Cardiac muscle cell (in vitro differentiated cells and primary cell): ENCODE measurements at places on chromosomes 11 and 22.
A peak's percentile ranks its signal among the peaks of the same experiment; 100 is the strongest.

DNA sequence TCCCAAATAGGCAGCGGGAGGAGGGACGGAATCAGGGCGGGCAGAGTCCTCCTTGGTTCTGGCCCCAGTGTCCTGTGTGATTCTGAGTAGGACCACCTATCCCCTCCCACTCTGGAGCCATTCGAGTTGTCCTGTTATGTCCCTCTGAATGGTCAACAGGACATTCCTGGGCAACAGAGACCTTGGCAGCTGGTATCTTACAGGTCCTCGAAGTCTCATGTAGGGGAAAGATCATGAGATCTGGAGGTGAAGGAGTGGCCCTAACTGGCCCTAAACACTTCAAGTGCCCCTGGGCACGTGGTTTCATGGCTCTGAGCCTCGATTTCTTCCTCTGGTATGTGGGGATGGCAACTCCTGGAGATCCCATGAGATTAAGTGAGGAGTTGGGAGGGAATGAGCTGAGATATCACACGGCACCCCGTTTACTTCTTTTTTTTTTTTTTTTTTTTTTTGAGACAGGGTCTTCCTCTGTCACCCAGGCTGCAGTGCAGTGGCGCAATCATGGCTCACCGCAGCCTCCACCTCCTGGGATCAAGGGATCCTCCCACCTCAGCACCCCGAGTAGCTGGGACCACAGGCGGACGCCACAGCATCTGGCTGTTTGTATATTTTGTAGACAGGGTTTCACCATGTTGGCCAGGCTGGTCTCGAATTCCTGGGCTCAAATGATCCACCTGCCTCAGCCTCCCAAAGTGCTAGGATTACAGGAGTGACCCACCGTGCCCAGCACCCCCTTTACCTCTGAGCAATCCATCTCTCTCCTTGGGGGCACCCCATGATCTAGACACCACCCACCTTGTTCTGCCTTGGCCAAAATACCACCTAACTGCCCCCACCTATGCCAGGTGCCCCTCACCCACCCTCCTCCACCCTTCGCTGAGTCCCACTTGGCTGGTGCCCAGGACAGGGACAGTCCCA lies 6.8 kb downstream of the LIF start:
- peaks cover 3% of the 10 kb centered on the region for H3K27me3 ChIP-seq
- H3K36me3 ChIP-seq = no peaks in the 10 kb centered on the region
- no peak for DNase-seq
- no peak overlapping the region for H3K27ac ChIP-seq
- H3K4me1 ChIP-seq = peaks cover 3% of the 10 kb centered on the region

GRCh38 chr11:63768237-63769041 lies at the start of gene ZFTA:
Gene ZFTA (minus strand): TSS chr11:63768775. CDS start chr11:63768622, 153 bp downstream.
- peaks cover 31% of the 10 kb centered on the region for H3K4me1 ChIP-seq
- peak within 1 kb of the TSS; percentile 82 for H3K27ac ChIP-seq
- H3K36me3 ChIP-seq = no peaks in the 10 kb centered on the region
- H3K27me3 ChIP-seq = no peaks in the 10 kb centered on the region
- peak within 1 kb of the TSS; percentile 85 for H3K4me3 ChIP-seq

DNA sequence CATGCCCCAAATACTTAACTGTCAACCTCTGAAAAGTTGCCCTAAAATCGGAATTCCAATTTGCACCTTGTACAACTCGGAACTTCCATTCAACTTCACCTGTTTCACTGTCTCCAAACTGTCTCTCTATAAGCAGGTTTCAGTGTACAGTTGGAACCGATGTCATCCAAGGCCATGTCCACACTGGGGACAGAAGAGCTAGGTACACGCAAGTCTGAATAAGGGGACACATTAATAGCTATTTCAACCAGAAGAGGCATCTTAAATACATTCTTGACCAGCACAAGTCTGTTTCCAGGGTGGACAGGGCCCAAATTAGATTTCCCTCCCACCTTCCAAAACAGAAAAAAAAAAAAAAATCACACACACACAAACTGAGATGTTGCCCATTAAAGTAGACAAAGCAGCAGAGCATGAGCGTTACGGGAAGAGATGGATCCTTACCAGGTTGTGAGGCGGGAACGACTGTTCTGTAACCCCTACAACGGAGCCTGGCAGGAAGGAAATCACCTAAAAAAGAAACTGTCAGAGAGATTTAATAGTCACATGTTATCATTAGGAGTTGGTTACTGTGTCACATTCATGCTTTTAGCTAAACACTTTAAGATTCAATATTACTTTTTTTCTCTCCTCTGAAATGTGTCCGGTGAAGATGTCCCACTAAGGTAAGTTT lies 1.7 kb downstream of the CREBZF start:
- peaks cover 29% of the 10 kb centered on the region for H3K36me3 ChIP-seq
- peak overlapping the region; percentile 96 for H3K27ac ChIP-seq
- peak overlapping the region; percentile 65 for H3K4me3 ChIP-seq
- DNase-seq = no peak
- peaks cover 27% of the 10 kb centered on the region for H3K4me1 ChIP-seq

DNA sequence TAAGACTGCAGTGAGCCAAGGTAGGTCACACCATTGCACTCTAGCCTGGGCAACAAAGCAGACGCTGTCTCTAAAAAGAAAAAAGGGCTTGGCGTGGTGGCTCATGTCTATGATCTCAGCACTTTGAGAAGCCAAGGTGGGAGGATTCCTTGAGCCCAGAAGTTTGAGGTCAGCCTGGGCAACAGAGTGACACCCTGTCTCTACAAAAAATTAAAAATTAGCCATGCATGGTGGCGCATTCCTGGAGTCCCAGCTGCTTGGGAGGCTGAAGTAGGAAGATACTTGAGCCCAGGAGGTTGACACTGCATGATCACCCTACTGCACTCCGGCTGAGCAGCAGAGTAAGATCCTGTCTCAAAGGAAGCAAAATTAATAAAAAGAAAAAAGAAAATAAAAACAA lies 38.9 kb upstream of the RDX start:
- no peak overlapping the region for H3K4me3 ChIP-seq
- no peaks in the 10 kb centered on the region for H3K36me3 ChIP-seq
- no peak for DNase-seq
- H3K27me3 ChIP-seq = no peaks in the 10 kb centered on the region
- peaks cover 19% of the 10 kb centered on the region for H3K4me1 ChIP-seq
- no peak overlapping the region for H3K27ac ChIP-seq

DNA sequence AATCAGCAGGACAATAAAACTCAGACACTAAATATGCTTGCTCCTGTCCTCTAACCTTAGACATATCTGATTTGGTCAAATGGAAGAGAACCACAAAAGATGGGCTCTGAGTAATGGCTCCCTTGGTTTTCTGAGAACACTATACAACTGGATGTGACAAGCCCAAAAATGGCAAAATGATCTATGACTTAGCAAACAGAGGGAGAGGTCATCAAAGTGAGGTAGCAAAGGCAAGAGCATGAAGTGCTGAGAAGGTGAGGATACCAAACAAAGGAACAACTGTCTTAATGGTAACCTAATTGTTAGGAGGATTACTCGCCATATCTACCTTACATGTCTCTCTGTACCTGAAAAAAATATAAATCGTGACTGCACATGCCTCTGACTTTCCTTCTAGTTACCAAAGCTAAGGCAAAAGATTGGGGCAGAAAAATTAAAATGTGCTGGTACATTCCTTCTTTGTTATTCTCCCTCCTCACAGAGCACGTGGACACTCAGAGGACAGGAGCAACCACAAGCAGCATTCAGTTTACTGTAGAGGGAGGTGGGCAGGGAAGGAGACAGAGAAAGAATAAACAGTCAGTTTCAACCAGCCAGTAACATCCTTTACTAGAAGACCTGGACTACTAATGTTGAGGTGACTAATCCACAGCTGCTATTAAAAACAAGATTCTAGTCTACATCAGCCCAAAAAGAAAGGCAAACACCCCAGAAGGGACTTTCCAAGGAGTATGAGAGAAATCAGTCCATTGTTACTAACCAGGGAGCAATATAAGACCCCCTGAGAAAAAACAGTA lies 88.8 kb downstream of the AMBRA1 start:
- peak overlapping the region; percentile 74 for H3K27ac ChIP-seq
- no peak for DNase-seq
- H3K4me3 ChIP-seq = no peak overlapping the region
